Midbrain (tissue), 1 donor: ENCODE measurements at places on chromosomes 4 and X.
A peak's percentile ranks its signal among the peaks of the same experiment; 100 is the strongest.

- no peak for DNase-seq
Measured at GRCh38 chrX:30296408-30297254, 12.6 kb downstream of the NR0B1 start.

DNA sequence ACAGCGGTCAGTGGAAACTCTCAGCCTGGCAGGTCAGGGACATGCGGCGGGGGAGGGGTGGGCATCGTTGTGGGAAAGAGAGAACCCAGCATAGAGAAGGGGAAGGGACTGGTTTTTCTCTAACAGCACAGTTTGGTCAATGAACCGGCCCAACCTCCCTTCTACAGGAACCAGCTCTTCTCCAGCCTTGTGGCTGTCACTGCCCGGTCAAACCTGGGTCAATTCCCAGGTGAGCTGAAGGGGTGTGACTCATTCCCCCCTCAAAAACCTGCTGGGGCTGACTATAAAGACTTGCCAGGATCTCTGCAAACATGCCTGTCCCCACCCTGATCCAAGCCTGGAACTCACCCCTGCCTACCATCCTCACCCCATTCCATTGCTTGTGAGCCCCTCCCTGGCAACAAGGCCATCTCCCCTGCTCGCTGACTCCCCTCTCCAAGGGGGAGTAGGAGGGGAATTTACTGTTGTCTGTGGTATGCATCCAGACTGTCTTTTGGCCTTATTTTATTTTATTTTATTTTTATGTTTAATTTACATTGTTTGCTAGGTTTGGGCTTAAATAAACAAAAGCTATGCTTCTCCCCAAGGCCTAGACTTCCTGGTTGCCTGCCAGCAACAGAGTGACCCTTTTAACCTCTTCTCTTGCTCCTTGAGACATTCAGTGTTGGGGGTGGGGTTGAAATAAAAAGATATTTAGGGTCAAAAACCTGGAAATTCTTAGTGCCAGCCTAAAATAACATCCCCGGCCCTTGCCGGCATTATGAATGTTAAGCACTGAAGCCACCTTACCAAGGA lies 49.6 kb downstream of the TSC22D3 start:
- no peak for DNase-seq

GRCh38 chr4:12211636-12212035 lies 782.9 kb upstream of the HS3ST1 start:
- DNase-seq = no peak

GRCh38 chr4:3853388-3854035 lies 87.3 kb downstream of the ADRA2C start:
- DNase-seq = no peak

- DNase-seq = peak; percentile 81
Measured at GRCh38 chrX:129726307-129727111, 12.3 kb upstream of the XPNPEP2 start.

DNA sequence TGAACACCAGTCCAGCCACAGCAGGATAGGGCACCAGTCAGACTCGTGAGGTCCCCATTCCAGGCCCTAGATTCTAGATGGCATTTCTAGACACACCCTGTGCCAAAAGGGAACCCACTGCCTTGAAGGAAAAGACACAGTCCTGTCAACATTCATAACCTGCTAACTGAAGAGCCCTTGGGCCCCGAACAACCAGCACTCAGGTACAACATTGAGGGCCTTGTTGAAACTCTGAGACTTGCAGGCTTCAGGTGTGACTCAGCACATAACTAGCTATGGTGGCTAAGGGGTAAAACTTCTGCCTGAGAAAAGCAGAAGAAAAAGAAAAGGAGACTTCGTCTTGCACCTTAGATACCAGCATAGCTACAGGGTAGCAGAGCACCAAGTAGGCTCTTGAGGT lies 252.9 kb upstream of the GRID2 start:
- DNase-seq = no peak

- no peak for DNase-seq
Measured at GRCh38 chr4:58275856-58276255, 1165.7 kb upstream of the IGFBP7 start.

- DNase-seq = no peak
Measured at GRCh38 chrX:29666366-29666765, 549.0 kb upstream of the MAGEB2 start.

DNA sequence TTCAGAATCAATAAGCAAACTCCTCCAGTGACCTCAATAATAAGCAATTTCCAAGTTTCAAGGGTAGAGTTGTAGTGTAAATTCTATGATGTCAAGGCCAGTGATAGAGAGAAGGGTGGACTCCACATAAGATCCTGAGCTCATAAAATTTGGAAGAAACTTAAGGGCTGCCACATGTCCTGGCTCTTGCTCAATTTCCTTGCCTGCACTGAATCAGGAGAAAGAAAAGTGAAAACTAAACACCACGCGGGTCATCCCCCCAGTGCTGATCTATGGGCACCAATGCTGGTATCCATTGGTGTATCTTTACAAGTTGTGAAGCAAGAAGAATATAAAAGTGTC lies 392.0 kb upstream of the INTU start:
- no peak for DNase-seq

- no peak for DNase-seq
Measured at GRCh38 chr4:43716721-43717395, 731.8 kb downstream of the KCTD8 start.

DNA sequence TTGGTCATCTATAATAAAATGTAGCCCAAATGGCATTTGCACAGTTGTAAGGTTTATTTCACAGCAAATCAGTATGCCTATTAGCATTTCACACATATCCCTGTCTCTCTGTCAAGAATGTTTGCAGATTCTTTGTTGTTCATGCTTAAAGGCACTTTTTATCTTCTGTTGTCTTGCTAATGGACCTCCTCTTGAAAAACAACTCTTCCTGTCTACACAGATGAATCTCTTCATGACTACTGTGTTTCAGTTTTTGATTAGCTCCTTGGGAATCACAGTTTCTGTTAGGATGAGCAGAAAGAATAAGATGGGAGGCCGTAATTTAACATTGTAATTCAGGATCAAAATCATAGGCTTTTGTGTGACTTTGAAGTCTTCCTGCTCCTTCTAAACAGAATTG lies 35.5 kb upstream of the SLC4A4 start:
- no peak for DNase-seq

DNA sequence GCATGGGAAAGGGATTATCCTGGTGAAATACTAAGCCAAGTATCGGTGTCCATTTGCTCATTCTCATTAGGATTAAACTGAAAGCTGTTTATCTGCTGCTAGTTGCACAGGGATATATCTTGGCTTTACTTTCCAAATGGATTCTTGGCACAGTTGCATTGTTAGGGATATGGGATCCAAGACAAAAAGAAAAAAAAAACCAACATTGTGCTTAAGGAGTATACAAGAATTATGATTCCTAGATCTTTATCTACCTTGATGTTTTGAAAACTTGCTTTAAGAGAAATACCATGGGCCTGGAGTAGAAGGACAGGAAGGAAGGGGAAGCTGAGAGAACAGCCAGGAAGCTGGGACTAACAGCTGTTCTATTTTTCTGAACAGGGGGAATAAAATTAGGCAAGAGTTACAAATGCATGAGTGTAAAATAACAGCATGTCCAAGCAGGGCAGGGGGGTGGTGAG lies 107.6 kb downstream of the ATXN3L start:
- DNase-seq = no peak

DNA sequence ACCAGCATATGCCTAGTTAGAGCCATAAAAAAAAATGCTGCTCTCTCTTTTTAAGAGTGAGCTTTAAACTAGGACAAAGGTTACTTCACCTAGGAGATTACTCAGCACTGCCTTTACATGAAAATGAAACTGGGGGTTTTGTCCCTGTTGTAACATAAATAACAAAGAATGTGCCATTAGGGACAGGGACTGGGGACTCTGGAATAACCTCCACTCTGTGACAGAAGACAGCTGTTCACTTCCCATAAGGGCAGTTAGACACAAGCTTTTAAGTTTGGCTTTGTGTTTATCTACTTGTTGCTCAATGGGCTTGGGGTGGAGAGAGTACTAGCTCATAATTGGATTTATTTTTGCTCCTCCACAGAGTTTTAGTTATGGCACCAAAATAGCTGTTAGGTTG lies 11.9 kb downstream of the ENPEP start:
- DNase-seq = no peak

DNA sequence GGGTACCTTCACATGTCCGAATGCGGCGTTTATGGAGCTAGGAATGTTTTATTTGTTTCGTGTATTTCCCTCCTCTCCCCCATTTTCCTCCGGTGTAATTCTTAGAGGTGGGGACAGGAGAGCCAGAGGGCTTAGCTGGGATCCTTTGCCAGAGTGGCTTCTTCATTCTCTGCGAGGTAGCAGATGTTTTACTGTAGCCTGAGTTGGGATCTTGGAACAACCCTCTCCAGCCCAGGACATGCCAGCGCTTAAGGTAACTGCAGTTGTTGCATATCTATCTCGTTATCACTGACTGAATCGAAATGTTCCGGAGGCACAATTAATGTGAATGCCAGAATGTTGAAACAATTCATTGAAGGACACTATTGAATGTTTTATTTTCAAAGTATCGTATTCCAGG lies 59.0 kb upstream of the DYNLT3 start:
- no peak for DNase-seq

GRCh38 chr4:33226133-33226532 lies 2506.0 kb downstream of the PCDH7 start:
- no peak for DNase-seq

GRCh38 chrX:150446995-150447394 lies 83.9 kb downstream of the MAMLD1 start:
- no peak for DNase-seq

DNA sequence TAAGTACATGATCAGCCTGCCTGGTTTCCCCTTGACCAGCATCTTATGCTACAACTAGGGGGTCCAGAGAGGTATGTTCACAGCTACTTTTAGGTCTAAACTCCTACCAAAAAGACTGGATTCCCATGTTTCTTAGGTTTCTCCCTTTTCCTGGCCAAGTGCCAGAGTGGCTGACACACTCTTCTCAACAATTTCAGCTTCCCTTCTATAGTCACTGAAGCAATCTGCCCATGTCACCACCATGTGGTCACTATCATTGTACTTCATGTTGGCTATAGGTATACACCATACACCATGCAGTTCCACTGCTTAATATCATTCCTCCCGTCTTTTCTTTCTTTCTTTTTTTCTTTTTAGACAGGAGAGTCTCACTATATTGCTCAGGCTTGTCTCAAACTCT lies 66.9 kb downstream of the KLHL13 start:
- DNase-seq = no peak

DNA sequence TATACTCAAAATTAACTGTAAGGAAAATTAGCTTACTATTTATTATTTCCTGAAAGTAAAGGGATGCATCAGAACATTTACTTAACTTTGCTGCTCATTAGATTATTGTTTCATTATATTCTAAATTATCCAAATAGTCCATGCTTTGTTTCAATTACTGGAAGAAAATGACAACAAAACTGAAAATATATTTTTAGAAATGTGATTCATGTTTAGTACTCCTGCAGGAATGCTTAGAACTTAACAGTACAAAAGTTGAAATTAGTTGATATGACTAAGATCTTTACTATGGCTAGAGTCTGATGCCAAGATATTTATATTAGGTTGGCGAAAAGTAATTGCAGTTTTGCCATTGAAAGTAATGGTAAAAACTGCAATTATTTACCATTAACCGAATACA lies 660.5 kb upstream of the PABPC4L start:
- no peak for DNase-seq

GRCh38 chr4:62135565-62136156 lies 935.5 kb downstream of the ADGRL3 start:
- DNase-seq = no peak

DNA sequence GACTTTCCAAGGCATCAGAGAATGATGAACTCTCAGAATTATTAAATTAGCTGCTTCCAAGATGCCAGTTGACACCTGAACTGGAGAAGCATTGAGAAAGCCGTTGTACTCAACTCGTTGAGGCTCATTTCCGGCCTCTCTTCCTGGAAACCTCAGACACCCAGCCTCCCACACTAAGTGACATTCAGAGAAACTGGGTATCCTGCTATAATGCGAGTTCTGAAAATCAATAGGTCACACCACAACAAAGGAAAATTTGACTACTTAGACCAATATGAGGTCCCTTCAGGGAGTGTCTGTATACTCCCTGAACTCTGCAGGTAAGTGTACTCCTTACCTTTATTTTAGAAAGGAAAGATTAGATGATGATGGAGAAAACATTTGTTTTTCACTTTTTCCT lies 51.2 kb downstream of the ENPEP start:
- DNase-seq = no peak
